ENCODE measurements at places on chromosomes 5 and 9. TPM values are rescaled to one million over a fixed set of nuclear protein-coding genes. Genes with fewer than 3 reads are reported as not detected.

DNA sequence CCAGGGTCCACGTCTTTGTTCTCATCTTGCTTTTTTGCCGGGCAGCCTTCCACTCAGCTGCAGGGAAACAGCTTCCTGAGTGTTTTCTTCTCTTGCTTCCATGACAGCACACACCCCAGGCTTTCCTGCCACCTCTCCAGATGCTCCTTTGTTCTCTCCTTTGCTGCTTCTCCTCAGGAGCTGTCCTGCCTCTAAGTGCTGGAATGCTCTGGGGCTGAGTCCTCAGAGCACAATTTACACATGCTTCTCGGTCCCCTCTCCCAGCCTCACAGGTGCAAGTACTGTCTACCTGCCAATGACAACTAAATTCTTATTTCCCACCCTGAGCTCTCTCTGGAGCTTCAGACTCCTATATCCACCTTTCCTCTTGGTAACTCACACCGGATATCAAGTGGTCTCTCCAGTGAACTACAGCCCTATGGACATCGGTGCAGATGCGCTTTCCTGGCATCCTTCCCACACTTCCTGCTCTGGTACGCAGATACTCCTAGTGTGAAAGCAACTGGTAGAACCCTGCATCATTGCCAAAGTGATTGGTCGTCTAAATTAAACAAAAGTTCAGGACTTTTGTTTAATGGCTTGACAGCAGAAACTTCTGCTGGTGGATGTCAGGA, 13.4 kb upstream of the ACSL6 start:
- H3K36me3 ChIP-seq: no peaks in the 10 kb centered on the region
- no peak overlapping the region for H3K4me3 ChIP-seq
- no peak overlapping the region for H3K27ac ChIP-seq
- no peaks in the 10 kb centered on the region for H3K27me3 ChIP-seq
- no peaks in the 10 kb centered on the region for H3K4me1 ChIP-seq

- H3K36me3 ChIP-seq: no peaks in the 10 kb centered on the region
- peak overlapping the region; percentile 93 for H3K27ac ChIP-seq
- H3K4me3 ChIP-seq: peak overlapping the region; percentile 81
- H3K4me1 ChIP-seq: peaks cover 11% of the 10 kb centered on the region
- no peak for DNase-seq
- H3K27me3 ChIP-seq: no peaks in the 10 kb centered on the region
Observed at GRCh38 chr5:34657988-34658387, 1.9 kb downstream of the RAI14 start.

DNA sequence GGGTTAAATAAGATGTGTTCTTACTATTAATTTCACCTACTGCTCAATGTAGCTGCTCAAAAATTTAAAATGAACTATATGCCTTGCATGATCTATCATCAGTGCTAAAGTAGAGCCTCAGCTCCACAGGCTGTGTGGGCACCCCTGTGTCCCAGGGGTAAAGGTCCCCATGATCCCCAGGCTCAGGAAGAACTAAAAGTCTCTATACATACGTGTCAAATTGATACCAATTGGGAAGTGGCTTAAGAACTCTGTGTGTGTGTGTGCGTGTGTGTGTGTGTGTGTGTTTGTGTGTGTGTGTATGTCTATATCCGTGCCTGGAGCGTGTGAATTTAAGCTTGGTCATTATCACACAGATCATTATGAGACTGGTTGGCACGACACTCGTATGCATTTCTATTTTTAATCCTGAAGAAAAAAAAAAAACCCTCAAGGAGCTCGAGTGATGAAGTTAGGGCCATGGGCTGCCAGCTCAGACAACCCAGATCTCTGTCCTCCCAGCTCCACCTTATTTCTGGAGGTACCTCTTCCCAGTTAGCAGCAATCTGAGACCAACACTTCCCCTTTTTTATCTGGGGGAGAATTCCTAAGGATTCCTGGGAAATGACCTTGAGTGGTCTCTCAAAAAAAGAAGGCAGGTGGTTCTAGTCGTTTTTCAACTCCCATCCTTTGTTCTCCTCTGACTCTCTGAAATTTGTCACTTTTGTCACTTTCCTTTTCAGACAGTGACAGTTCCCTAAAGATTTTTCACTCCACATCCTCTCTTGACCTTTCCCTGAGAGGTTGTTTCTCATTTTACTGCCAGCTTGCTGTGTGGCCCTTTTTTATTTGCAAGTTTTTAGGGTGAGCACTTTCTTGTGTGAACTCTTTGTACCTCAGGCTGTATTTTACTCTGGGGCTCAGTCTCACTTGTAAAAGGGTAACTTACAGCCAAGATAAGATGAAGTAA, 45.7 kb upstream of the CTXN3 start:
- no peaks in the 10 kb centered on the region for H3K27me3 ChIP-seq
- H3K27ac ChIP-seq: no peak overlapping the region
- no peak for DNase-seq
- no peak overlapping the region for H3K4me3 ChIP-seq
- H3K36me3 ChIP-seq: no peaks in the 10 kb centered on the region
- no peaks in the 10 kb centered on the region for H3K4me1 ChIP-seq

- no peak for DNase-seq
- no peaks in the 10 kb centered on the region for H3K4me1 ChIP-seq
Observed at GRCh38 chr9:75651709-75652108, 238.8 kb upstream of the PCSK5 start.

- H3K27me3 ChIP-seq: no peaks in the 10 kb centered on the region
- H3K36me3 ChIP-seq: peaks cover 74% of the 10 kb centered on the region
- DNase-seq: no peak
- no peak overlapping the region for H3K4me3 ChIP-seq
- H3K27ac ChIP-seq: peak overlapping the region; percentile 77
Observed at GRCh38 chr5:141529873-141530272, 41.0 kb downstream of the PCDHGC5 start.

The SLC6A7 gene
- not detected for total RNA-seq

The PDE8B gene
- 4.9 TPM for total RNA-seq

The PCDHGA11 gene
- total RNA-seq: 2.6 TPM

The JAKMIP2 gene
- total RNA-seq: 7.5 TPM

The FOXD4L5 gene
- total RNA-seq: 0.41 TPM
